ENCODE measurements at places on chromosomes 3 and 15. TPM values are rescaled to one million over a fixed set of nuclear protein-coding genes. Genes with fewer than 3 reads are reported as not detected.

AADAC gene
- total RNA-seq = not detected

KCNMB3 gene
- total RNA-seq = 0.16 TPM

MAN2A2 gene
- 6.6 TPM for total RNA-seq

PLAAT1 gene
- 0.19 TPM for total RNA-seq

CHRM5 gene
- total RNA-seq = not detected

All from hair follicular keratinocyte (primary cell).